Activated CD8-positive, alpha-beta memory T cell treated with anti-CD3 and anti-CD28 coated beads, Interleukin-2, amount 50 U/mL, for 4 hours (primary cell): ENCODE measurements at places on chromosomes 12 and 14.

GRCh38 chr14:104372390-104373054 lies 207.0 kb upstream of the C14orf180 start:
- DNase-seq, result no peak

DNA sequence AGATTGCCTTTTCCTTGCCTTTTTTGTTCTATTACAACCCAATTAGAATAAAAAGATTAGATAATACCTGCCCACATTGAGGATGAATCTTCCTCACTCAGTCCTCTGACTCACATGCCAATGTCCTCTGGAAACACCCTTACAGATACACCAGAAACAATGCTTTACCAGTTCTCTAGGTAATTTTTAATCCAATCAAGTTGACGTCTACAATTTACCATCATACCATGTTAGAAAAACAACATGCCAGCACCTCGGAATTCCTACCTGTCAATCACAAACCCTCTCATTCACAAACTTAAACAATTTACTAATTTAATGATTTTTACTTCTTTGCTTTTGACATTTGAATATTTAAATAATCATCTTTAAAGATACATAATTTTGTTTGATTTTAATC lies 953.8 kb downstream of the TRHDE start:
- DNase-seq, result no peak

DNA sequence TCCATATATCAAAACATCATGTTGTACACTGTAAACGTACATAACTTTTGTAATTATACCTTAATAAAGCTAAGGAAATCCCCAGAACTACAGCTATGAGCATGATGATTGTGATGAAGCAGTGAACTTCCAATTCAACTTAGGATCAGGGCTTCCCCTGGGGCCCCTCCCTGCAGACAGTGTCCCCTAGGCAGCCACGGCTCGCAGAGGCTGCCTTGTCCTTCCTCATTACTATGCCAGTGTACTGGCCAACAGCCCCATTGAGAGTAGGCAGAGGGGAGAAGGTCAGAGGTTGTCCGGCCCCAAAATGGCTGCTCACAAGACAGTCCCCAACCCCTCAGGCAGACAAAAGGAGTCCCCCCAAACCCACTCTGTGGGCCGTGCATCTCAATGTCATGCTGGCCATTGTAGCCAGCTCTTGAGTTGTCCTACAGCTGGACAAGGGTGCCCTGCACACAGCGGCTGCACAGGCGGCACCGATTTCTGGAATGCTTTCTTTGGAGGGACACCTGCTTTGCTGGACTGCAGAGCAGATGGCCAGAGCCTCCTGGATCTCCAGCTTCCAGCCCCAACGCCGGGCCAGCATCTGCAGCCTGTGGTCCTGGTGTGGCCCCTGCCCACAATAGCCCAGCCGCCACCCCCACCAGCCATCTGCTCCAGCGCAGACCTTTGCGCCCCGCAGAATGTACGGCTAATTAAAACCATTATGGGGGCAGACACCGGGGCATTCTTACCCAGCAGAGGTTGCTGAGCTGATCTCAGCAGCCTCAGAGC lies 46.1 kb downstream of the NIN start:
- no peak for DNase-seq

DNA sequence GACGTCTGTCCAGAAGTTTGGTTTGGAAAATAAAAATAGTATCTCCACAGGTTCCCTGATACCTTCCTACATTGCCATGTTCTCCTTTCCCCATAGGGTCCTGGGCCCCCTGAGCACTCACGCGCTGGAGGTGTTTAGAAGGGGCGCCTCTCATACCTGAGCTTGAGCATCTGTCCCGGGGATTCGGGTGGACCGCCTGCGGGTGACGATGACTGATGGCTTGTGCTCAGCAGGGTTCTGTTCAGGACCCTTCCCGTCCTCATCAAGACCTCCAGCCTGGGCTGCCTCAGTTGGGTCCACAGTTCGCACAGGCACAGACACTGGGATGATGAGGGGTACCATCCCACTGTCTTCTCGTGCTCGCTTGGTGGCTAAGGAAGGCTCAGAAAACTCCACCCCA lies 22.7 kb upstream of the PNMA1 start:
- no peak for DNase-seq

GRCh38 chr12:117580718-117581062 lies 219.3 kb upstream of the NOS1 start:
- DNase-seq, result no peak

DNA sequence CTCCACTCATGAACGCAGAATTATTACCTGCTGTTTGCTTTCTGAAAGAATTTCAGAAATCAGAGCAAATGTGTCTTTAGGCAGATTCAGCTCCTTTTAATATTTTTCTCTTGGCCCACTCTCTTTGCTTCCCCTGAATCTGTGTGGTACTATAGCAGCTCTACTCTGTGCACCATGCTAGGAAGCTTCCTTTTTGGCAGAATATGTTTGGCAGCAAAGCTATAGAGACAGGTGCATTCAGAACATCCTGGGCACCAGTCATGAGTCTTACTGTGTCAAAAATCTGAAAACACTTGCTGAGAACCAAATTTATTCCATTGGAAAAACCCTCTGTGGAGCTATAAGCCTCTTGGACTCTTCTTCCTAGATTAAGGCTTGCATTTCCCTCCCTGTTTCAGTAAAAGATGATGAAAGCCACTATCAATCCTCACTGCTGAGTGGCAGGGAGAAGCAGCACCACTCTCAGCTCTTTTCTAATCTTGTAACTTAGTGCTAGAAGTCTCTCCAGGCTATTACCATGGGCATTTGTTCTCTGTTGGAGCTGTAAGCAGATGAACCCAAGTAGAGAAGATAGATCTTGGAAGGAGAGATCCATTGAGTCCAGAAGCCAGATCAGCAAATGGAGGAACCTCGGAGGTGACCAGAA lies 18.2 kb downstream of the CIPC start:
- DNase-seq, result no peak

DNA sequence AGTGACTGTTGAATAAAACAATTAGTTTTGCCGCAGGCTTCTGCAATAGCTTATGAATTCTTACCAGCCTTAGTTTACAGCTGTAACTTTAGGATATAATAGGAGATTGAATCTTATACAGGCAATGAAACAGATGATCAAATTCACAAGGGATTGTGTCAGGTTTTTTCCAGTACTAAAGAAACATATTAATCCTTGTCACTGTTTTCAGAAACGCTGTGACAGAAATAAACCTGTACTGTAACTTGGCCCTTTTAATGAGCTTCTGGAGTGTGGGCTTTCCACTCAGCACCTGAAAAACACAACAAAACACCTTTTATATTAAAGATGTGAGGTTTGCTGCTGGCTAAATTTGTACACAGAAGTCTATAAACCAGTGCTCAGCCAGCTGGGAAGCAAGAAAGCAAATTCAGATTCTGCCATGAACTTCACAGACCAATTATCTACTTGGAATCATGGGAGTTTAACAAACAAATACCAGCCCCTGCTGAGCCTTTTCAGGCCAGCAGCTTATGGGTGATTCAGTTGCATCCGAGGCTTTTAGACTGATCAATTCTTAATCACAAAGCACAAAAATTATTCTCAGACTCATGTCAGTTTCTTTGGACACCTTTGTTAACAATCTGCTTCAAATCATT lies 109.5 kb downstream of the FOXG1 start:
- no peak for DNase-seq

DNA sequence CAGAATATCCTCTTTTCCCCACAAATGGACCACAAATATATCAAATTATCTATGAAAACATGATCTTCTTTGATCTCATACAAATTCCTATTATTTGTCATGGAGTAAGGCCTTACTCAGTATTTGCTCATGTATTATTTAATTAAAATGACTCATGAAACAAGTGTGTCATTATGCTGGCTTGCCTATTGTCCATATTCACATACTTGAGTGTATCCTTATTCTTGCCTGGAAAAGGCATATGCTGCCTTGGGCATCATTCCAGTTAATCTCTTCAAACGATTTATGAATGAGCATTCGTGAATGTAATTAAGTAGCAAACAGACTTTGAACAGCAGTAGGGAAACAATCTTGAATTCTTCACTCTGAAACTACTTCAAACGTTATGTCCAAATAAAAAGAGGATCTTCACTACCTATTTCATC lies 22.6 kb upstream of the SNRPF start:
- no peak for DNase-seq

DNA sequence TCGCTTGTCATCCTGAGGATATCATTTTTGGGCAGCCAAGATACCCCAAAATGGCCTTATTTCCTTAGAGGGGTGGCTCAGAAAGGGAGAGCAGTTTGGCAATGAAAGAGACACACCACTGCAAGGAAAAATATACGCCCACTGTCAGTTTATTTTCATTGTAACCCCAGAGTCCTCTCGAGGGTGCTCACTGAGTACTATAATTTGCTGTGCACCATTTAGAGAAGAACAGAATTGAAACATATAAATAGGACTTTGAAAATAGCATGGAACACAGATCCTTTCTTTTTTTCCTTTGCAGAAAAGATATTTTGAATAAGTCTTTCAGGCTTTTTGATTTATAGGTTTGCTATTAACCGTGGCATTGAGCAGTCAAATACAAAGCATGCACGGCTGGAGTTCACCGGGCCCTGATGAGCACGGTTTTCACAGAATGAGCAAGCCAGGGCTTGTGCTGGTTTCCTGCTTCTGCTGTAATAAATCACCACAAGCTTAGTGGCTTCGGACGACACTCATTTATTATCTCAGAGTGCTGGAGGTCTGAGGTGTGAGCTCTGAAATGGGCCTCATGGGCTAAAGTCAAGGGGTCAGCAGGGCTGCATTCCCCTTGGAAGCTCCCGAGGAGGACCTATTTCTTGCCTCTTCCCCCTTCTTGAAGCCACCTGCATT lies 152.3 kb downstream of the ZNF664 start:
- no peak for DNase-seq

DNA sequence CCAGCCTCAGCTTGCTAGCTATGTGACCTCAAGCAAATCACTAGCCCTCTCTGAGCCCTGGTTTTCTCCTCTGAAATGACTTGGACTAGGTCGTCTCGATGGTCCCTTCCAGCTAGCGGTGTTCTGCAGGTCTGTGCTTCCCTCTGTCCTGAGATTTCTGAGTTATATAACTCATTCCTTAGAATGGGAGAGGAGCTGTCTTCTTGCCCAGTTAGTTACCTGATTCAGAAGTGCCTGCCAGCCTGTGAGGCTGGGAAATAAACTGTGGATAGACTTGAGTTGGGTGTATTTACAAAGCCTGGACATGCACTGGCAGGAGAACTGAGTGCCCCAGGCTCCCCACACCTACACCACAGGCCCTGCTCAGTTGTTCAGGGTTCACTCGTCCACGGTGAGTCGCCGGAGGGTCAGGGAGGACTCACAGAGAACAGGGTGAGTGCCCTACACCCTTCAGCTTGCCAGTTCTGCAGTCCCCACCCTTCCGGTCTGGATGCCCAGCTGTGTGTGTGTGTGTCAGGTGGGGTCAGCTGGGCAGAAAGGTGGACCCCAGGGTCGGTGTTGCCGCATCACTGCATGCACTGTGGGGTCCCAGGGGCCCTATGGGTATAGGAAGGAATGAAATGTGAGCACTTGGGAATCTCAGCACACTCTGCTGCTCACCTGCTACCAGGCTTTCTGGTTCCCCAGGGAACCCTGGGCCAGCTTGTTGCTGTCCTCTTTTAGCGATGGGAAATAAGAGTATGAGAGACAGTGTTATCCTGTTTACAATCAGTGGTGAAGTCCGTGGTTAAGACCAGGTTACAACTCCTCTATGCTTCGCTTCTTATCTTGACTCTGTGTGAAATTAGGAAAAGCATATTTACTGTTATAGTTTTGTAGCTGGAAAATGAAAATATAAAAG lies 348.2 kb downstream of the DPF3 start:
- DNase-seq, result no peak

GRCh38 chr14:30214461-30215090 lies 286.9 kb upstream of the PRKD1 start:
- no peak for DNase-seq

- no peak for DNase-seq
These were observed 1.3 kb upstream of the MDM2 start for GRCh38 chr12:68806488-68807237.

DNA sequence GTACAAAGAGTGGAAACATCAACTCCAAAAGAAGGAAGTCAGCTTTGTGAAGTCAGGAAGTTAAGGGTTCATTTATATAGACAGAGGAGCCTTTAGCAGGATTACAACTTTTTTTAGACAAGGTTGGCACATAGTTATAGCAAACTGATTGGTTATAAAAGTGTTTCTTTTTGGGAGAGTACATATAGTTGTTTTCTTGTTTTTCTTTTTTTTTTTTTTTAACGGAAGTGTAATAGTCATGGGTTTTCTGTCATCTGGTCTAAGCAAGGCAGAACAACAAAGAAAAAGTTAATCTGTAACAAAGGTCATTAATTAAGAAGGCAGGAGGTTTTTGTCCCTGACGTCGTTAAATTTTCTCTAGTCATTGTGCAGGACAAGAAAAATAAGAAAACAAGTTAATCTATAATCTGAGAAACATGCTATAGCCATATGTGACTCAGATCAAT lies 13.0 kb upstream of the MFAP5 start:
- DNase-seq, result no peak

GRCh38 chr14:59788176-59788575 lies 82.4 kb downstream of the RTN1 start:
- DNase-seq, result no peak

- no peak for DNase-seq
These were observed 258.6 kb downstream of the MSRB3 start for GRCh38 chr12:65536876-65537681.

DNA sequence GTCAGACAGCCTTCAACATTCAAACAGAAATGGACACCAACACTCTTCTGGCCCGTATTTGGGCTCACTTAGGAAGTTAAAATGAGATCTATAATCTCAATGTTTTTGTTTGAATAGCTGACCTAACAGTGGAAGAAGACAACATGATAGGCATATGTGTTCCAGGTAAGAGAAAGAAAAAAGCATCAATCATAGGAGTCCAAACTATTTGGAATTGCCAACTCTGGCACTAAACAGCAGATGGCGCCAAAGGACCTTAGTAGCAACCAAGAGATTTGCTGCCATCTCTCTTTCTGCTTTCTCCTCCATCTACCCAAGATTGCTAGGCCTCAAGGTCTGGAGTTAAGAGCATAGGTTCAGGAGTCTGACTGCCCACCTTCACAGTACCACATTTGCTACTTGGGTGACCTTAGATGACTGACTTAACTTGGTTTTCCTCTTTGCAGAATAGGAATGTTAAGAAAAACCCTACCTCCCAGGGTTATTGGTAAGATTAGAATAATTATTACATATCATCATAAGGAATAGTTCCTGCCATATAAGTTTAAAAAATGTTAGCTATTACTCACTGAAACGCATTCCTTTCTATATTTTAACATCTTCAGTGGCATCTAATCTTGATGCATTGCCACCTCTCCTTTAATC lies 30.2 kb downstream of the PEX5 start:
- peak; percentile 70 for DNase-seq

DNA sequence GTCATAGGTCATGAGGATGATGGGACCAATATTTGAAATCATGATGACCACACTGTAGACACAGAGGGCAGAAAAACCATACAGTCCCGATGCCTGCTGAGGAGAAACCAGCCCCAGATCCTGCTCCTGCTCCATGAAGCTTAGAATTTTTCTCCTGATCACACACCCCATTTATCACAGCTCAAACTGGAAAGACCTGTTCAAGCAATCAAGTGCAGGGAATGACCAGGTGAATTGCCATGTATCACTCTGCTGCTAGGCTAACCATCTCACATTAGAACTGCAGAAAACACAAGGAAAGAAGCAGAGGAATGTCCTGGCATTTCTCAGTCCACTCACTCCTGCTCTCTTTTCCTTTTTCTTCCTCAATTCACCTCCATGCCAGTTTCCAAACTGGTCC lies 18.1 kb downstream of the MANSC1 start:
- DNase-seq, result no peak

- no peak for DNase-seq
These were observed 359.5 kb downstream of the CACNA1C start for GRCh38 chr12:2412305-2412643.
